RKO (cell line): ENCODE measurements at places on chromosomes 6 and 20.

DNA sequence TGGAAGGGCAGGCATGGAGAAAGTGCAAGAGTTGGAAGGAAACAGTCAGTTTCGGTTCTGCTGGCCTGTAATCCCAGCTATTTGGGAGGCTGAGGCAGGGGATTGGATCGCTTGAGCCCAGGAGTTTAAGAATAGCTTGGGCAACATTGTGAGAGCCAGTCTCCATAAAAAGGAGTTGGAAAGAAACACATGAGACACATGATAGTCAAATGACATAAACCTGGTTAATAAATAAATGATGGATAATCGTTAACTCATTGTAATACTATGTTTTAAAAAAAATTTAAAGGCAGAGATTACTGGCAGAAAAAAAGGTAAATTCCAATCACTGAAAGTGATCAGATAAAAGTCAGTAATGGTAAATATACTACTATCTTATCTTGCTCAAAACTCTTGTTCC, 37.2 kb upstream of the PHACTR1 start:
- no peak for DNase-seq

DNA sequence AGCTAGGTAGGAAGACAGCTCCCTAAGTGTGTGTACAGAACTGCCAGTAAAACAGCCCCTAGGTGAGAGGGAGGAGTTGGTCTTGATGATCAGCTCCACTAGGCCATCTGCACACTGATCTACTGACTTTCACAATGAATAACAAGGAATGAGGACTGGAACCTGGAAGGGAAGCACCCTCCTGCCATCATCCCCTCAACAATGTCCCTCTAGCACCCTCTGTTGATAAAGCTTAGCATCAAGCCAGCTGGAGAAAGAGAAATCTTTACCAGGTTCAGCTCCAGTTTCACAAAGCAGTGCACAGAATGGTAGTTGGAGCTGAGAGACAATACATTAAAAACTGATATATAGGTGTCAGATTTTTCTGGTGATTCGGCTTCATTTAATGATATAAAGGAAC, 57.2 kb upstream of the IRAK1BP1 start:
- DNase-seq = peak; percentile 47

- no peak for DNase-seq
Observed at GRCh38 chr6:76644231-76644630, 571.8 kb upstream of the IMPG1 start.

- no peak for DNase-seq
Observed at GRCh38 chr20:12223057-12223456, 305.4 kb downstream of the BTBD3 start.

DNA sequence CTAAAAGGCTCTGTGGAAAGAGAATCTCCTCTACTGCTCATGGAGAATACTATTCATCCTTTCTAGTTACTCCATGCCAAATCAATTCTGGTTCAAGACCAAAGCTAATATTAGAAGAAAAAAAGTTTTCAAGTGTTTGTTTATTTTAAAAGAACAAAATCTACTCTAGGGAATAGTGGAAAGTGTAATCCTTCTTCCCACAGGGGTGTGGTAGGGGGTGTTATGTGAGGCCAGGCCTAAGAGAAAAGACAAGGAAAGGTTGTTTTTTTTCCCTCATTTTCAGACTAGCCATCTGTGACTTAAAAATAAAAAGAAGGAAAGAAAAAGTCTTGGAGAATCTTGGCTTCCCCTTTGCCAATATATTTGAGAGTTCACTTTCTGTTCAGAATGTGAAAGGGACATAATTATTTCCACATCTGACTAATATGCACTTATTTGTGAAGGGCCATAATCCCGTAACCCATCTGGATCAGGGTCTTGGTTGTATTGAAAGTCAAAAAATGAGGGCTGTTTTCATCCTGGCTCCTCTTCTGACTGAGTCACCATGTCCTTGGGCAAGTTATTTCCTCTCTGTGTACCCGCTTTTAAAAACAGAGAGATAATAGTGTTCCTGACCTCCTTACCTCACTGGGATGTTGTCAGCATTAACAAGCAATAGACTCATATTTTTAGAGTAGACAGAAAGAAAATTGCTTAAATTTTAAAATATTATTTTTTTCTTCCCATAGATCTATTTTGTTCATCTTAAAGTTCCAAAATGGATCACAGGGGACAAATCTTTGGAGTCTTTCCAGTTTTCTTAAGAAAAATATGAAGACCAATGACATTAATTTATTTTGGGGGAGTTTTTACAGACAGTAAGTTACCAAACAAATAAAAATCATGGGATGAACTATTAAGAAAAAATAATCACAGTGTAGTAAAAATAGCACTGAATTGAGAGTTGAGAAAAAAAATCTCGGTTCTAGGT, 233.7 kb downstream of the IBTK start:
- no peak for DNase-seq

GRCh38 chr20:39751557-39752137, 789.5 kb downstream of the DHX35 start:
- no peak for DNase-seq

DNA sequence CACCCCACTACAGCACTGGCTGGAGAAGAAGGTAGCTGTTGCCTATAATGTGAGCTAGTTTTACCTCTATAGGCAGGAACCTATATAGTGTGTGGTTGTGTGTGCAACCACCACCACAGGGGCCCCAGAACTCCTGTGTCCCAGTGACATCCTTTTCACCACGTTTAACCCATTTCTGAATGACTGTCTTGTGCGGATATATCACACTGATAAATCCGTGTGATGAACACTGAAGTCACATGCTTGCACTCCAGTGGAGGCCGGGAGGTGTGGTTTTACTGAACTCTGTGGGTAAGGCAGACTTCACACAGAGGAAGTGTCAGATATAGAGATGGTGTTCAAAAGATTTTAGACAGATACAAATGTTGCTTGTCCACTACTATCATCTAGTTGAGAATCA, 32.5 kb downstream of the SDHAF4 start:
- no peak for DNase-seq

DNA sequence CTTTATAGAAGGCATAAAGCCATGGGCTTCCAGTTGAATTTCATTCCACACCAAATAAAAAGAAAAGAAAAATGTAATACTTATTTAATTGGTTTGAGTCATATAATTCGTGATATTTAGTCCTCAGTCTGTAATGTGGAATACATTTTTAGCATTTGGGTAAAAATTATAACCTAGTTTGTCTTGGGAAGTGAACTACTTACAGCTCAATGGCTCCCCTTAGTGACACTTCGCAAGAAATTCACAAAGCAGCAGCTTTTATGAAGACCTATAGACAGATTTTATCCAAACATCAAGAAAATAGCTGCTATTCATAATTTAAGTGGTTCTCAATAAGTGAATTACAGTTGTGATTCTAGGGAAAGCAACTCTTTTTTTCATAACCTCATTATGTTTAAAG, 72.1 kb downstream of the RSPO3 start:
- DNase-seq = peak; percentile 55

- peak; percentile 79 for DNase-seq
Observed at GRCh38 chr6:129748901-129749748, 39.1 kb upstream of the ARHGAP18 start.

- DNase-seq = no peak
Observed at GRCh38 chr20:58702859-58703648, 10.5 kb downstream of the NPEPL1 start.

GRCh38 chr6:125887372-125887771, 69.2 kb upstream of the HINT3 start:
- DNase-seq = no peak

DNA sequence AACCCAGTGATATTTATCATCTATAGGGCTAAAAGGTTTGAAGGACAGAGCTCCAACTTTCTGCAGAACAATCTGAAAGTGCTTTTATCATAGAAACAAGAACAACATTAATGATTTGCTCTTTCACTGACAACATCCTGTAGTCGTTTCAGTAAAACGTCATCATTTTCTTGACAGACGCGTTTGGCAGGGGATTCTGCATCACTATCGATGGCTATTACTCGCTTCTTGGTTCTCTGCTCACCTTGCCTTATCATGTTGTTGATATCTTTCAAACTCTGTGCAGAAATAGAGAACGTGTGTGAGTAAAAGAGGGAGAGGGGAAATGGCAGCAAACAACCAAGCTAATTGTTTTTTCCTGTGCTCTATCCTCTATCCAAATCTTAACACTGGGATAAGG, 47.1 kb upstream of the SAMHD1 start:
- DNase-seq = no peak

DNA sequence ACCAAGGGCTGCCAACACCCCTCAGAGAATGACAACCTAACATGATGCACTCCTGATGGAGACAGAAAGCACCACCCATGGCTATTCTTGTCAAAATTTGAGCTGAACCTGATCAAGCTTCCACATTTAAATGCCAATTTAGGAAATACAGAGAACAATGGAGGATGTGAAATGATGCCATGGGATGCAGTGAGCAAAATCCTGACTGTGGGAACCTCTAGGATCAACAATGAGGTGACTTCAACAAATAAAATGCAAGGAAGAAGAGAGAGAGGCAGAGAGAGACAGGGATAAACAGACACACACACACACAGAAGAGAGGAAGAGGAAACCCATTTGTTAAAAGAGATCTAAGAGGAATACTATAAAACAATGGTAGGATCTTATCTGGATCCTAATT, 119.6 kb upstream of the NUP153 start:
- DNase-seq = no peak

DNA sequence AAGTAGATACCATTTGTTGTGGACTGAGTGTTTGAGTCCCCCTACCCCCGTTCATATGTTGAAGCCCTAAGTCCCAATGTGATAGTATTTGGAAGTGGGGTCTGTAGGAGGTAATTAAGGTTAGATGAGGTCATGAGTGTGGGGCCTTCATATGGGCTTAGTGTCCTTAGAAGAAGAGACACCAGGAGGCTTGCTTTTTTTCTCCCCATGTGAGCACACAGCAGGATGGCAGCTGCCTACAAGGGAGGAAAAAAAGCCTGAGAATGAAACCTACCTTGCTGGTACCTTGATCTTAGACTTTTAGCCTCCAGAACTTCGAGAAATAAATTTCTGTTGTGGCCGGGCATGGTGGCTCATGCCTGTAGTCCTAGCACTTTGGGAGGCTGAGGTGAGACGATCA, 67.9 kb upstream of the TULP4 start:
- DNase-seq = no peak

- DNase-seq = no peak
Observed at GRCh38 chr6:42988486-42989020, 4.2 kb downstream of the PPP2R5D start.

DNA sequence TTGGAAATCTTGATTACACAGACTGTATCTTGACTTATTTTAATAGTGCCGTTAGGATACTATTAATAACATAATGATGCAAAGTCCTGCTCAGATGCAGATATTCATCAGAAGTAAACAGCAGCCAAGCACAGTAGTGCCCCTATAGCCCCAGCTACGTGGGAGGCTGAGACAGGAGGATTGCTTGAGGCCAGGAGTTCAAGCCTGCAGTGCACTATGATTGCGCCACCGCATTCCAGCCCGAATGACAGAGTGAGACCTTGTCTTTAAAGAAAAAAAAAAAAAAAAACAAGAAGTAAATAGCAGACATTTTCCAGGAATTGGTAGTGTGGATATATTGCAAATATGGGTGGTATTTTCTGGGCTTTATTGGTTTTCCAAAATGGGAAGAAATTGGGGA, 61.8 kb downstream of the TULP4 start:
- DNase-seq = no peak

DNA sequence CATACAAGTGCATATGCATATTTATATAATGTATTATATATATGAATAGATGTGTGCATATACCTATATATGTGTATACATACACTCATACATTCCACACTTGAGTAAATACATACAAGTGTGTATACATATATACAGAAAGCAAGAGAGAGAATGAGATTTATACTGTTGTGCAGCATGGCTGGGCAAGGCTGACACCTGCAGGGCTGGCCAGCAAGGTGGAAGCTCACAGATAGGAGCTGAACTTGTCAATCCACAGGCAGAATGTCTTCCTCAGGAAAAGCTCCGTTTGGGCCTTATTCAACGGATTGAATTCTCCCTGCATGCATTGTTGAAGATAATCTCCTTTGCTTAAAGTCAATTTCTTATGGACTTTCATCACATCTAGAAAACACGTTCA, 256.7 kb downstream of the ZNF217 start:
- no peak for DNase-seq

- DNase-seq = no peak
Observed at GRCh38 chr6:20571261-20571660, 37.0 kb downstream of the CDKAL1 start.
